Pulmonary artery endothelial cell (primary cell): ENCODE measurements at places on chromosomes 4 and X. TPM values are rescaled to one million over a fixed set of nuclear protein-coding genes. Genes with fewer than 3 reads are reported as not detected.

DYNLT3 gene
- total RNA-seq, result 32.3 and 35.0 TPM in 2 replicates

AMOT gene
- 1.9 and 4.8 TPM in 2 replicates for total RNA-seq

CDK16 gene
- 61.3 and 75.9 TPM in 2 replicates for total RNA-seq

TAF7L gene
- total RNA-seq, result 0.88 and 1.2 TPM in 2 replicates

TCP11X2 gene
- not detected in 2 replicates for total RNA-seq

APOOL gene
- 8.9 and 11.5 TPM in 2 replicates for total RNA-seq

TBC1D8B gene
- total RNA-seq, result 4.7 and 5.3 TPM in 2 replicates

TBC1D25 gene
- 6.5 and 6.9 TPM in 2 replicates for total RNA-seq

IBSP gene
- total RNA-seq, result not detected in 2 replicates

CAPN6 gene
- not detected in 2 replicates for total RNA-seq

IGFBP7 gene
- 322 and 445 TPM in 2 replicates for total RNA-seq

TMEM154 gene
- total RNA-seq, result 6.1 and 9.1 TPM in 2 replicates

GABRG1 gene
- not detected in 2 replicates for total RNA-seq

KLHL4 gene
- 33.9 and 34.6 TPM in 2 replicates for total RNA-seq

CT47B1 gene
- total RNA-seq, result not detected in 2 replicates

ADH7 gene
- not detected in 2 replicates for total RNA-seq

MAGEE1 gene
- 0.46 and 0.56 TPM in 2 replicates for total RNA-seq

CT45A5 gene
- not detected in 2 replicates for total RNA-seq

TKTL2 gene
- not detected in 2 replicates for total RNA-seq
